ENCODE measurements at places on chromosomes 6 and 20.

DNA sequence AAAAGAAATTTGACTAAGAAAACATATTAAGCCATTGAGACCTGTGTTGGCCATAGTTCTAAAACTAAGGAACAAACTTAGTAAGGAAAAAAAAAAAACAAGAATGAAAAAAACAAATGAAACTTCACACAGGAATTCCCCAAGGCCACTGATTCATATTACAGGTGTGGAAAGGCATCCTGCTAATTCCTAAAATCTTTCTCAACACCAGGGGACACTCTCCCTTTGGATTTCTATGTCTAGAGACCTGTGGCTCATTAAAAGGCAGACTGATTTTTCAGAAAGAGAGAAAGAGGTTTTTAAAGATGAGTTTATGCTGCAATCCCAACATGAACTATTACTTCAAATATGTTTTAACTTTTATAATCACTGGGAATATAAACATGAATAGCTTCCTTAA is at the start of gene OR12D1:
TSS of gene OR12D1 (plus strand) at position 341 of the 400 bp plus-strand sequence.
- no peak for DNase-seq

GRCh38 chr6:6643398-6643797 is 54.9 kb downstream of the LY86 start:
- no peak for DNase-seq

- no peak for DNase-seq
Observed at GRCh38 chr20:1225263-1225782, 521 bp upstream of the RAD21L1 start.

- DNase-seq, result no peak
Observed at GRCh38 chr20:48683467-48684175, 144.2 kb downstream of the PREX1 start.

DNA sequence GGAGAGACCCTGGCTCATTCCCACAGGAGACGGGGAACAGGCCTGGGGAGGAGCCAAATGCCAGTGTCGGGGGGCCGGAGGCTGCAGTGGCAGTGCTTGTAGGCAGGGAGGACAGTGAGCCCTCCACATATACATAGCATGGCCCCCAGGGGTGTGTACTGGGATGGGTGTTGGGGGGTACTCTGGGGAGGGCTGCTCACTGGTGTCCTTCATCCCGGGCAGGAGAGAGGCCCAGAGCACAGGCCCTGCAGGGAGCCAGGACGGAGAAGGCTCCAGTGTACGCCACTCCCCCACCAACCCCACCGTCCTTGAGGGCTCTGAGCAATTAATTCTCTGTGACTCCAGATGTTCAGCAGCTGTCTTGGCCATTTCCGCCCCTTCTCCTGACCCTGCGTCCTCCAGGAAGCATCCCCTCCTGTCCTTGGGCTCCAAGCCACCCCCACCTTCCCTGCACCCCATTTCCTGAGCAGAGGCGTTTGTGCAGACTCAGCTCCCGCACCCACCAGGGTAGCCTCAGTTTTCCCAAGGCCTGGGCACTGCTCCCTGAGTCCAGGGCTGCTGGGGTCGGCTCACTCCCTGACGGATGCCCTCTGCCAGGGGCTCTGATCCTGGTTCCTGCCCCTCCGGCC is 3.4 kb upstream of the ABHD16B start:
- no peak for DNase-seq

DNA sequence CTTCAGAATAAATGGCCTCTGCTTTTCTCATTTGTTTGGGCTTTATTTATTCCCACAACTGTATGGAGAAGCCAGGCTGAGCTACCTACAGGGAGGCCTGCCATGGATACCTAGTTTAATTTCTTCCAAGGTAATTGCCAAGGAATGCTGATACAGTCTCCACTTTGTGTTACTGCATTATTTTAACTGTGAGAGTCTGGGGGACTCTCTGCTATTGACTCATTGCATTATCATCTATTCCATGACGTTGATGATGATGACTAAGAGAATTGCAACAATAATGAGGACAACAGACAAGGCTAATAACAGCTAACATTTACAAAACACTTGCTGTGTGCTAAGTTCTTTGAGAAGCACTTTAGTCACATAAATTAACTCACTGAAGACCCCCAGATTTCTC is 88.3 kb upstream of the COL21A1 start:
- no peak for DNase-seq

DNA sequence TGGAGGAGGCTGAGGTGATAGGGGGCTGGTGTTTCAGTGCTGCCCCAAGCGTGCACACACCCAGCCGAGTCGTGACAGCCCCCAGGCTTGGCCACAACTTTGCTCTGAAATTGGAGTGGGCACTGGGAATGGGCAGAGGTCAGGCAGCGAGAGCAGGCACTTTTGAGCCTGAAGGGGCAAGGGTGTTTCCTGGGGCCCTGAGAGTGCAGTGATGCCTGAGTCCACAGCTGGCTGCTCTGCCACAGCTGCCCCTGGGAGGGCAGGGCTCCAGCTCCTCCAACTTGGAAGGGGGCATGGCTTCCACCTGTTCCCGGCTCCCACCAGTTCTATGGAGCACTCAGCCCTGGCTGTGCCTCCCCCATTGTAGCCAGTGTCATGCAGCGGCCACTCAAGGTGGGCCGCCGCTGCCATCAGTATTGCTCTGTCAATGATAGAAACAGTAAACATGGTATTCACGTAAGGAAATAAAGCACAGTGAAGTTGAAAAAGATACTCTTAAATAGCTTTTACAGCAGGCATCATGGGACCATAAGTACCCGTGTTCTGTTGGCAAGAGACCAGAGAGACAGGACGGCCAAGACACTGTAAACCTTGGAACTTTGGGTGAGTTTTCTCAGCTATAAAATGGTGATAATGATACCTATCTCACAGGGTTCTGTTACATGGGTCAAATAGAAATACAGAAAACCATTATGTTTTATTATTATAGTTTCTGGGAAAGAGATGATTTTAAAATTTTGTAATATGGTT is 108.9 kb downstream of the THEMIS start:
- no peak for DNase-seq

- no peak for DNase-seq
Observed at GRCh38 chr6:148890096-148890495, 143.3 kb downstream of the UST start.

DNA sequence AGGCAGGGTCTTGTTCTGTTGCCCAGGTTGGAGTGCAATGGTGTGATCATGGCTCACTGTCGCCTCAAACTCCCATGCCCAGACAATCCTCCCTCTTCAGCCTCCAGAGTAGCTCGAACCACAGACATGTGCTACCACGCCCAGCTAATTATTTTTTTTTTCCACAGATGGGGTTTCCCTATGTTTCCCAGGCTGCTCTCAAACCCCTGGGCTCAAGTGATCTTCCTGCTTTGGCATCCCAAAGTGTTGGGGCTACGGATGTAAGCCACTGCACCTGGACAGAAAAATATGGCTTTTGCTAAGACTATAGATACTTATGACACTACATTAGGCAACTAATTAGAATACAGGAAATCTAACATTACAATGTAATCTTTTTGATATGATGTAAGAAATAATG is 17.9 kb downstream of the RNF24 start:
- DNase-seq, result no peak

DNA sequence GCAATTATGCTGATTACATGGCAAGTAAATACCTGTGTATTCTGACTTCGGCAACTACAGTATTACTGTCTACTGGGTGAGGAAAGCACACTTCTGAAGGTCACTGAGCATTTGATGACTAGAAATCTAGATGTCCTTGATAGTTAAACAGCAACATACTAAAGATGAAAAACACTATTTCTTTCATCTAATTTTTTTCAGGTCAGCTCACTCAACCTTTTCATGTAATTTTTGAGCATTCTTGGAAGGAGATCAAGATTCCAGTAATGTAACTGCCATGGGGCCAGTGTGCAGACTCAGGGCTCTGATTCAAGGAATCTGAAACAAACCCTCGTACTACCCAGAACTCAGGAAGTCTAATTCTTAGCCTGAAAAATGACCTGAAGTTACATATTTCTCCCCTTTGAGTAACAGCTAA is 222.6 kb upstream of the TAB2 start:
- DNase-seq, result no peak

- no peak for DNase-seq
Observed at GRCh38 chr6:105112577-105112976, 67.2 kb downstream of the POPDC3 start.

DNA sequence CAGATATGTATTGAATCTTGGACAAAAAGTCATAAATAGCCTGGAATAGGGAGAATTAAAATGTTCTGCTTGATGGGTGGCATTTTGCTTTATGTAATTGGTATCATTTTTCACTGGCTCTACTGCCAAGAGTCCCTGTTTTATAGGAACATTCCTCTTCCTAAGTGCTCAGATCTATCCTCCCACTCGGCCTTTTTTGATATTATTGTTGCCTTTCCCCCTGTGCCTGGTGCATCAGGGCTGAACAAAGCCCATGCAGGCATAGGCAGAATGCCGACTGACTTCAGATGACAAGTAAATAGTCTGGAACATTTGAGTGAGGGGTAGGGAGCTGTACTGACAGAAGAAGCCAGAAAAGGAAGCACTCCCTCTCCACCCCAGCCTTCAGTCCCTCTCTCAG is 127.0 kb downstream of the PKHD1 start:
- no peak for DNase-seq

DNA sequence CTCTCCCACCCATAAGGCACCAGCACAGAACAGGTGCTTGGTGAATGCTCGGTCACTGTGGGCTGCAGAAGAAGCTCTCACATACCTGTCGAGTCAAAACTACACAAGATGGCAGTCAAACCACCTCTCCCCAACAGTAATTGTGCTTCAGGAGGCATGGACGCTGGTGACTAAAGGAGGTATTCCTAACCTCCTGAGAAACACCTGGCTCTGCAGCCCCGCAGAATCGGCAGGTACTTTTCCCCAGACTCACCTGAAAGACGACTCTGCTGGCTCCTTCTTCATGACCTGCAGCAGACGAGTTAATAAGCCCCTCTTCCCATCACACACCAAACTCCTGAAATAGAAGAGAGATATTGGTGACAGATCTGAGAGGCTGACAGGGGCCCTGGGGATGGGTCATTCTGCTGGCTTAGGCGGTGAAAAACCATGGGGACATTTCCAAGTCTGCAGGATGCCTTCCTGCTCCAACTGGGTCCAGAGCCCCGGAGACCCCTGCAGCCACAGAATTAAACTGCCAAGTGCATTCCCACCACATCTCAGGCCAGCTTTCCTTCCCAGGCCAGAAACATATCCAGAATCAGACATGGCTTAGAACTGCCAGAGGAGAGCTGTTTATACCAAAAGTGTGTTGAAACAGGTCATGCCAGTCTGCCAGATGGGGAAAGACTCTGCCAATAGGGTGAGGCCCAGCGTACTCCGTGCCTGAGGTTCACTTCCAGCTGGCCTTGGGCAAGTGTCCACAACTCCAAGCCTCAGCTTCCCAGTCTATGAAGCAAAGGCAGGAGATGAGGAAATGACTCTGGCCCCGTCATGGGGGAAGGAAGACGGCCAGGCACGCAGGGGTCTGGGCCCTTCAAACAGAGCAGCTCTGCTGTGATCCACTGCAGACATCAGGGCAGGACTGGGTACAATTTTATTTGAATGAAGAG is 53.0 kb downstream of the MYH7B start:
- no peak for DNase-seq

DNA sequence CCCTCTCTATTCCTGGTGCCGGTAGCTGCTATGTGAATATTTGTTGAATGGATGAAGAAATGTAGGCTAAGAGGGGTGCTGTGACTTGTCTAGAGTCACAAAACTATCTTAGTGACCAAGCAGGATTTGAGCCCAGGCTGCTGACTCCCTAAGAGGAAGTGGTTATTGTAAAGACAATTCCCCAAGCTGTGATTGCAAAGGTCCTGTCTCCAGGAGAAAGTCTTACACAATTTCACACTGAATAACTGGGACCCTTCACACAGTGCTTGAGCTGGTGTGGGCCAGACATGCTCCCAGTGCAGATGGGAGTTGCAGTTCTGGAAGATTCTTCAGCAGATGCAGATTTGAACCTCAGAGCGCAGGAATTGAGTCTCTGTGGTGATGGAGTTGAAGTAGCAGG is 38.1 kb downstream of the IYD start:
- no peak for DNase-seq

DNA sequence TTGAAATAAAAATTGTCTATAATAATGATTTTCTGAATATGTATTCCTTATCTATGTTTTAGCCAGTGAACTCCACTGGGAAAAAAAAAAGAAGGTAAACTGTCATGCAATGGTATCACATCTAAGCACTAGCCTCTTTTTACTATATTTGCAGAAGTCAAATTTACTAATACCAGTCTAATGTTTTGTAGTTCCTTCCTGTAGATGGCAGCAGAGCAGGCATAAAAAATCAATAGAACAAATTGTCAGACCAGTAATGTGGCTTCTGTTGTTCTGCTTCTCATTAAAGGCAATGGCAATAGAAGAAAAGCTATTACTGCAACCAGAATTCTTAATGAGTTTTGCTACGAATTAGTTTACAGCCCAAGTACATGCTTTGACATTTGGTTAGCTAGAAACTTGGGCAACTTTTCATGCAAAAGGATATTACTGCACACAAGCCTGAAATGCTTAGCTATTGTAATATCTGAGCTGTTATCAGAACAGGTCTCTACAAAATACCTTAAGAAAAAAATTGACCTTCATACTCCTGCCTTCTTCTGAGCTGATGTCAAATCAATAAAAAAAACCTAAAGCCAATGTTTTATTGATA is 476.9 kb downstream of the KHDRBS2 start:
- DNase-seq, result no peak

GRCh38 chr20:62117362-62117646 is 5.0 kb upstream of the LSM14B start:
- DNase-seq, result no peak

DNA sequence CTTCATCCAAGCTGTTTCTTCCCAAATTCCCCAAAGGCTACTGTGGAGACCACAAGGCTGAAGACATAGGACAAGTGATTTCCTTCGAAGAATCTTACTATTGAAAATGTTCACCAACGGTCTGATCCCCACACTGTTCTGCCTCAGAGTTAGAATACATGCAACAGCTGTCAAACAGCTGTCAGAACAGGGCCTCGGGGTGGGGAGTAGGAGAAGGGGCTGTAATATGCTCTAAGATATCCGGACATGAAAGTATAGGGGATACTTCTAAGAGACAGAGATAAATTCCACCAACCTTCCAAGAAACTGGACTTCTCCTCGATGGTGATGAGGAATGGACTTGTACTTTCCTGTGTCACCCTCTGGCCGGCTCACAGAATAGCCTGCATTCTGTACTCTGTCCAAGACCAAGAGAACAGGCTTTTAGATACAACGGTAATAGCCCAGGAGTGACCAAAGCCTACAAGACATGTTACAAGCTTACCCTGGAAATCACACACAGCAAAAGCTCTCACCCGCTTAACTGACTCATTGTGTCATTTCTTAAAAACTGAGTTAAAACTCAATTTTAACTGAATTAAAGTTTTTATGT is 69.2 kb upstream of the PTGIS start:
- DNase-seq, result no peak

DNA sequence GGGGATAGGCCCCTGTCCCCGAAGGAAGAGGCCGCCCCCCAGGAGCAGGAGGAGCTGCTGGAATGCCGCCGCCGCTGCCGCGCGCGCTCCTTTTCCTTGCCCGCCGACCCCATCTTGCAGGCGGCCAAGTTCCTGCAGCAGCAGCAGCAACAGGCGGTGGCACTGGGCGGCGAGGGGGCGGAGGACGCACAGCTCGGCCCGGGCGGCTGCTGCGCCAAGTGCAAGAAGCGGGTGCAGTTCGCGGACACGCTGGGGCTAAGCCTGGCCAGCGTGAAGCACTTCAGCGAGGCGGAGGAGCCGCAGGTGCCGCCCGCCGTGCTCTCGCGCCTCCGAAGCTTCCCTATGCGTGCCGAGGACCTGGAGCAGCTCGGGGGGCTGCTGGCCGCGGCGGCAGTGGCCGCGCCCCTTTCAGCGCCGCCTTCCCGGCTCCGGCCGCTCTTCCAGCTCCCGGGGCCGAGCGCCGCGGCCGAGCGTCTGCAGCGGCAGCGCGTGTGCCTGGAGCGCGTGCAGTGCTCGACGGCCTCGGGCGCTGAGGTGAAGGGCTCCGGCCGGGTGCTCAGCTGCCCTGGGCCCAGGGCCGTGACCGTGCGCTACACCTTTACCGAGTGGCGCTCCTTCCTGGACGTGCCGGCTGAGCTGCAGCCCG is 630 bp downstream of the PPP1R3G start:
- no peak for DNase-seq

All from stimulated activated CD8-positive, alpha-beta memory T cell treated with anti-CD3 and anti-CD28 coated beads, Interleukin-4, amount 100 ng/mL, for 1 hour (primary cell).